ENCODE measurements at places on chromosomes 6 and 20. TPM values are rescaled to one million over a fixed set of nuclear protein-coding genes. Genes with fewer than 3 reads are reported as not detected.

The OR2J3 gene
- not detected for total RNA-seq

The OR11A1 gene
- not detected for total RNA-seq

The ATP6V1G2 gene
- total RNA-seq, result 34.9 TPM

The RING1 gene
- total RNA-seq, result 38.7 TPM

The UBD gene
- total RNA-seq, result not detected

Data from Karpas-422 (cell line).